ENCODE measurements at places on chromosomes 2 and 18.

GRCh38 chr2:196331851-196332250 lies 160.5 kb upstream of the STK17B start:
- DNase-seq: no peak

DNA sequence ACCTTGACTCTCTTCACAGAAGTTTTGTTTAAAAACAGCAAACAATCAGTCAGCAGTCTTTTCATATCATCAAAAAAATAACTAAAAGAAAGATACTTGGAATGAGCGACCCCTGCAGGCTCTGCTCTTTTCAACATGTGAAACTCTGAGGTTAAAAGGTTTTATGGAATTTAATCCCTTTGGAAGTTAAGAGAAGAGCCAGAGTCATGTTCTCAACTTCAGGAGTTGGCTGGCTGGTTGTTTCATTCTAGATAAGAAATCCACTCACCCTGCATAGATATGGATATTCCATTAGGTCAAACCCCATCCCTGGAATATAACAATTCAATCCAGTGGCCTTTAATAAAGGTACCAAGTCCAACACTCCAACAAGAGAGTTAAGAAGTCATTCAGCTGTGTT lies 115.6 kb upstream of the RMDN2 start:
- DNase-seq: no peak

DNA sequence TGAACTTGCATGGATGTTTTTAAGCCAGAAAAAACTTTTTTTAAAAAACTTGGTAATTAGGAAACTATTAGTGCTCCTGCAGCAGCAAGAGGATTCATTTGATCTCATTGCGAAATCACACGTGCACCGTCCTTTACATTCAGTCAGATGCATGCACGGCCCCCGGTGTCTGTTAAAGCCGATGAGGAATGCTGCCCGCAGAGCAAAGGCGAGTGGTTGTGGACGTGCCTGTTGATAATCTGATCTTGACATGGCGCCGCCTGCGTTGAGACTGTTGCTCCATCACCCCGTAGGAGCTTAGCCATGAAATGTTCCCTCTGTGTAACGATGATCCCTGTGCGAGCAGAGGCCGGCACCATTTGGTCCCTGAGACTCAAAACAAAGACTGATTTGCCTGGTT lies 300.0 kb downstream of the GBX2 start:
- no peak for DNase-seq

DNA sequence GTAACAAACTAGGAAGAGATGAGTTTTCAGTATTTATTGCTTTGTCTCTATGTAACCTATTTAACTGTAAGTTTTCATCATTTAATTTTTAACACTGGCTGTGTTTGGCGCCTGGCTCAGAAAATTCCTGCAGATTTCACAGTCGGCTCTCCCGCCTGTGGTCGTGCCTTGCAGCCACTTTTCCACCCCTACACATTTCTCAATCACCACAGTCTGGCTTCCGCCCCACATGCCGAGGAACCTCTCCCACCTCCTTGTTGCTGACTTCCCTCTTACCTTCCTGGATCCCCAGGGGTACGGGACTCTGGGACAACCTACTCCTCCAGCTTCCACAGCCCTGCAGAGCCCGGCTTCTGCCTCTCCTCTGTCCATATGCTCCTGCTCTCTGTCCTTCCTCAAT lies 41.6 kb upstream of the MGAT4A start:
- DNase-seq: no peak

GRCh38 chr2:176123411-176124109 lies 1.0 kb downstream of the HOXD9 start:
- DNase-seq: no peak

DNA sequence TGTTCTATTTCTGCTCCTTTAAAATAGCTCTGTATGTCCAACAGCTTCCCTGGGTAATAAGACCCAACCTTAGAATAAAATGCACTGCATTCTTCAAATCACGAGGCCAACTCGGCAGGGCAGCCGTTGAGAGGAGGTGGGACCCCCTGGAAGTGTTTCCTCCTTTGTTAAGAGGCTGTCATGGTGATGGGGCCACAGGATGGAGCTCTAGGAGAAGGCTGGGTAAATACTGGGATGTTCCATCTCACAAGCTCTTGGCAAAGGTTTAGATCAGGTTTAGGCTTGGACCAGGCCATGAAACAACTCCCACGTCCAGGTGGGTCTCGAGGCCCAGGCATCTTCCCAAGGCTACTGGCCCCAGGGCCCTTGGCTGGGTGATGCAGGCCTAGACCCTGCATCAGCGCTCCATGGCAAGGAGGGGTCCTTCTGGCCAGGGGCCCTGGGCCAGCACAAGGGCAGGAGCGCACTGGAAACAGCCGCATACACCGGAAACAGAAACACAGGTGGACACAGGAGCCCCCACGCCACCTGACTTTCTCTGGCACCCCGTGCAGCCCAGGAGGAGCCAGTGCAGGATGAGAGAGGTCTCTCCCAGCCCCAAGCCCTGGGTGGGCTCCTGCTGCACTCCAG lies 38.8 kb upstream of the OTOS start:
- no peak for DNase-seq

DNA sequence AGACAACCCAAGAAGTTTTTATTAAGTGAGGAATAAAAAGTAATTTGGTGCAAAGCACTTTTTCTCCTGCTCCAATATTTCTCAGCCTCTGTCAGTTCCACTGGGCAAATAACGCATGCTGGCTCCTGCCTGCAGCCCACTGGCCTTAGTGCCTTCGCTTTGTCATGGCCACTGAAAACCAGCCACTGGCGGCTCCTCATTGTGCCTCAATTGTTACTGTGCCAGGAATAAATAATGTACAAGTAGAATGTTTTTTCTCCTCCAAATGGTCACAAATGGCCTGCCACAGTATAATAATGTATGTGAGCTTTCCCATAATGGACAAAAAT lies 267.1 kb downstream of the ACTR3 start:
- no peak for DNase-seq

DNA sequence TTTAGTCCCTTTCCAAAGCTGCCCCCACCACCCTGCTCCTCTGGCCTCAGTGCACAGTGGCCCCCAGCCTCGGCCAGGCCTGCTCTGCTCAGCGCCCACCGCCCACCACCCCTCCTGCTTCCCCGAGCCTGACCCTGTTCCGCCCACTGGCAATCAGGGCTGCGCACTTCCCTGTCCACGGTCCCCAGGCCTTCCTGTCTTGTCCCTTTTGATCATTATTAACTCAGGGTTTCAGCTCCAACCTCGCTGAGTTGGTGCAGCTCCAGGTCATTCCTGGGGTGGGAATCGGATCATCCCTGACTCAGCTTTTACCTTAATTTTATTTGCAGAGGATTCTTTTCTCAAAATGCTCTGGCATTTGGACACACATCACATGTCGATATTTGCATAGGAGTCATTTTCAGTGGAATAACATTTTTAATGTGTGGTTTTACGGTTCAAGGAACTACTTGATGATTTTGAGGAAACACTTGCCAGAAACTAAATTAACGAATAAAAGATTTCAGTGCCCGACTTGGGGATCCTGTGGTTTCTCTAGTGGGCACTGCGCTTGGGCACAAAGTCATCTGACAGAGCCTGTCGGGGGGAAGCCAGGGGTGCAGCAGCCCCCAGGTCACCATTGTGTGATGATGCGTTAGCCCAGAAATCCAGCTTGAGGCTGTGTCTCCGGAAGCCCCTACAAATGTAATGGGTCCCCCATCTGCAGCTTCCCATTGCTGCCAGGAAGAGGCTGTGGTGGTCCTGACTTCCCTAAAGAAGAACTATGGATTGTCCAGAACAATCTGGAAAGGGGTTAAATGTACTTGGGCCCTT lies 1.0 kb upstream of the ESPNL start:
- DNase-seq: no peak

DNA sequence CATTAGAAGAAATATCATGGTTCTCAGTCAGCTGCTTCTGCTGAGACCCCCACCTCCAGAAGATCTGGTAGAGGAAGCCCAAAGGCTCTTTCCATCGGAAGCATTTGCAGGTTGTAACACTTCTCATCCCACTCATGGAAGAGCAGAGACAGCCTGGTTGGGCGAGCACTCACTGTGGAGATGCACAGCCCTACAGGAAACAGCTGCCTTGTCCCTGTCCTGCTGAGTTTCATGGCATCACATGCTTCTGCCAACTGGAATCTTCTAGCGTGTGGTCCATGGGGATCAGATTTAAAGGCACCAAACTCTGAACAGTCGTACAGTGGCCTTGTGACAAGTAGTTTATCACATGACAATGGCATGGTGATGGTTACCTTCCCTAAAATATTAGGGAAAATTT lies 36.3 kb upstream of the ACKR3 start:
- no peak for DNase-seq

DNA sequence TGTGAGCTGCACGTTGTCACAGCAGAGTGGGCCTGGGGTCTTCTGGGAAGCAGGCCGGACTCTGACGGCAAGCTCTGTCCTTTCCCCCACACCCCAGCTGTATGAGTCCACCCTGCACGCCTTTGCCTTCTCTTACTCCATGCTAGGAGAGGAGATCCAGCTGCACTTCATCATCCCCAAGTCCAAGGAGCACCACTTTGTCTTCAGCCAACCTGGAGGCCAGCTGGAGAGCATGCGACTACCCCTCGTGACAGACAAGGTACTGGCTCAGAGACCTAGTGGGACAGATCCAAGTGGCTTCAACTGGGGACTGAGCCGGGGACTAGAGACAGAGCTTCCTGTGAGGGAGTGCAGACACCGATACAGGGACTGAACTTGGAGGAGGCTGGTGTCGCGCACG lies 40.1 kb downstream of the NTSR2 start:
- DNase-seq: no peak

DNA sequence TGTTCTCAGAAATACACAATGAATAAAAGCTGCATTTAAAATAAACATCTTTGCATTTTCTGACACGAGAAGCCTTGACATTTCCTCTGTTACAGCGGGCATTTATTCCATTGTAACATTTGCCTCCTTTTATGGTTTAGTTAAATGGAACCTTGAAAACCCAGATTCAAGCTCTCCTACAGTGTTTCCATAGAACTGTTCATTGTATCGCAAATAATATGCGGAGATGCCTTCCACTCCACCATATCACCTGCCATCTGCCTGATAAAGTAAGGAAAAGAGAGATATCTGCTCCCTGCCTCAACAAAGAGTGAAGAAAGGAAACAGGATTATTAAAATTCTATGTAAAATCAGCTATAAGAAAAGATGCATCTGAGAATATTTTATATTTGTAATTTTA lies 69.8 kb downstream of the CDH19 start:
- no peak for DNase-seq

DNA sequence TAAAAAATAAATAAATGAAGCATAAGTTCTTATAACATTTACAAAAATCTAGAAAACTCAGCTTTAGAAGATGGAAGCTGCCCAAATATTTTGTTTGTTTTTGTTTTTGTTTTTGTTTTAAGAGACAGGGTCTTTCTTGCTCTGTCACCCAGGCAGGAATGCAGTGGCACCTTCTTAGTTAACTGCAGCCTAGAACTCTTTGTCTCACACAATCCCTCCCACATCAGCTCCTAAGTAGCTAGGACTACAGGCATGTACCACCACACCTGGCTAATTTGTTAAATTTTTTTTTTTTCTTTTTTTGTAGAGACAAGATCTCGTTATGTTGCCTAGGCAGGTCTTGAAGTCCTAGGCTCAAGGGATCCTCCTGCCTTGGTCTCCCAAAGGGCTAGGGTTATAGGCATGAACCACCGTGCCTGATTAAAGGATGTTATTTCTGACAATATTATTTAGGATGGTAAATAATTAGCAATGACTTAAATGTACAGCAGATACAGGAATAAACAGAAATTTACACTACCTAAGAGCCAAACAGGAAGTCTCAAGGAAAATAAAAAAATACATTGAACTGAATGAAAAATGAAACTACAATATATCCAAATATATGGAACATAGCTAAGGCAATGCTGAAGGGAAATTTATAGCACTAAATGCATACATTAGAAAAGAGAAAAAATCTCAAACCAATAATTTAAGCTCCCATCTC lies 17.2 kb downstream of the SESTD1 start:
- DNase-seq: no peak

DNA sequence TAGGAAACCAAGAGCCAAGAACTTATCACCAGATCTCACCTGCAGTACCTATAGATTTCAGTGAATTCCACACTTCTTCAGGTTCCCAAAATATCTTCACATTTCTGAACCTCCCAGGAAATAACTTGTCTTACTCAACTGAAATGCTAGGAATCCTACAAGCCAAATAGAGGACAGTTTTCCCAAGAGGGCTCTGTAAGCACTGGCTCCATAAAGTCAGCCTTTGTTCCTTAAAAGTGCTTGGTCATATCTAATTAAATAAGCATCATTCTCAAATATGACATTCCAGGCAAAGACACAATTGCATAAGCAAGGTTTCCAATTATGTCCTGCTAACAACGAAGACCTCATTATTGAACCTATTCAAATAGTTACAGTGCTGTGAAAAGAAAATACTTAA lies 154.6 kb upstream of the MGAT5 start:
- DNase-seq: no peak

GRCh38 chr2:66488946-66489345 lies 54.0 kb downstream of the MEIS1 start:
- DNase-seq: no peak

- no peak for DNase-seq
Measured at GRCh38 chr2:44944952-44945612, 3.6 kb downstream of the SIX3 start.

- DNase-seq: no peak
Measured at GRCh38 chr2:174193737-174194136, 54.6 kb downstream of the OLA1 start.

- no peak for DNase-seq
Measured at GRCh38 chr2:237190966-237191713, 105.5 kb downstream of the COPS8 start.

Measured in activated naive CD8-positive, alpha-beta T cell treated with anti-CD3 and anti-CD28 coated beads, Interleukin-2, amount 50 U/mL, for 16 hours (primary cell).